Heart right ventricle (tissue), 16 donors: ENCODE measurements at places on chromosomes 7 and 10. TPM values are rescaled to one million over a fixed set of nuclear protein-coding genes. Genes with fewer than 3 reads are reported as not detected.
A peak's percentile ranks its signal among the peaks of the same experiment; 100 is the strongest.

ADIRF gene
- 18.5 TPM for total RNA-seq

GRCh38 chr7:156918635-156919034, 25.7 kb upstream of the LMBR1 start:
- no peak overlapping the region for H3K27ac ChIP-seq
- no peaks in the 10 kb centered on the region for H3K36me3 ChIP-seq
- H3K4me1 ChIP-seq = no peaks in the 10 kb centered on the region

- no peaks in the 10 kb centered on the region for H3K36me3 ChIP-seq
- no peaks in the 10 kb centered on the region for H3K27me3 ChIP-seq
- no peak overlapping the region for H3K27ac ChIP-seq
Observed at GRCh38 chr7:4470246-4470645, 211.8 kb upstream of the FOXK1 start.

DNA sequence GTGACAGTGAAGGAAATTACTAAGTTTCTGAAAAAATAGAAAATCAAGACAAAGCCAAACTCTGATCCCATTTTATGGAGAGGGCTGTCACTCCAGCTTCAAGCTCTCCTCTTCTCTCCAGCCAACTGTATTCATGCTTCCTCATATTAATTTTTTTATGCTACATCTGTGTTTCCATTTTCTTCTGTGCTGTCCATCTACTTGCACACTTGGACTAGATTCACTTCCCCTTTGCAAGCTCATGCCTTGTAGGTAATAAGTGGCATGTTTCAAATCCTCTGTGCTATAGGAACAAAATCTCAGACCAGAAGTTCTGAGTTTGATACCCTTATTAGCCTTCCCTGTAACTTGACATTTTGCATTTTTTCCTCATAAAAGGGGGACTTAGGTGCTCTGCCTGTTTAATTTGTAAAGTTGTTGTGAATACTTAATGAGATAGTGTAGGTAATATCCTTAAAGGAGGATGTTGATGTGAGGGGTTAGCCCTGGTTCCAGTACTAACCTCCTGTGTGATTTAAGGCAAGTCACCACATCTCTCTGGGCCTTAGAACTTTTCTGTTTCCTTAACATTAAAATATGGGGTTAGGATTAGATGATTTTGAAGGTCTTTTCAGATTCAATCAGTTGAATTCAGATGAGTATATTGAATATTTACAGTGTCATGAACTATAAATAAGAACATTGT, 358.8 kb downstream of the BBS9 start:
- H3K27me3 ChIP-seq = no peaks in the 10 kb centered on the region
- no peak for DNase-seq
- no peaks in the 10 kb centered on the region for H3K4me1 ChIP-seq
- H3K27ac ChIP-seq = no peak overlapping the region
- no peak overlapping the region for H3K4me3 ChIP-seq
- H3K36me3 ChIP-seq = no peaks in the 10 kb centered on the region

SPAM1 gene
- total RNA-seq = not detected

DNA sequence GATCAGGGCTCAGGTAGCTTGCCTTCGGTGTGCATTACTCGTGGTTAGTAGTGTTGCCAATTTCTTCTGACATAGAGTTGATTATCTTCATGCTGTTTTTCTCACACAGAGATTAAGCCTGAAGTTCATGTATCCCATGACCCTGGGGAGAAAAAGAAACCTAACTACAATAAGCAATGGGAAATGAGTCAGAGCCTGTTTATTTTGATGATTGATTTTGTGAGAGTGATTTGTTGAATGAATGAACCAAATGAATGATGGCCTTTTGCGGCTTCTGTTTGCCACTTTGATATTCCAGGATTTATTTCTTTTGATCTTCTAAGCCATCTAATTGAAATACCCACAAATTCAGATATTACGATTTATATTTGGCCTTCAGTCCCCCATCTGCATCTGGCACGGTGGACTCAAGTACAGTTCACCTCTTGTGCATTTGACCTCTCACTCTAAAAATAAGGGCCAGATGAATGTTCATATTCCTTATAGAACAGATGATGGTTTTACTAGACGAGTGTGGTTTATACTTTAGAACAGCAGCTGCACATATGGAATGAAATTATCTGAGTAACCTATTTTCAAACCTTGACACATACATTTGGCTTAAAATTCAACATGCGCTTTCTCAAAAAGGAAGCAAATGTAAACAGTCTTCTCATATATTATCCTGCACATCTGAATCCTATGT, 110.7 kb downstream of the PLCE1 start:
- no peak for DNase-seq
- H3K36me3 ChIP-seq = no peaks in the 10 kb centered on the region
- H3K27me3 ChIP-seq = no peaks in the 10 kb centered on the region
- H3K27ac ChIP-seq = no peak overlapping the region
- peaks cover 59% of the 10 kb centered on the region for H3K4me1 ChIP-seq
- H3K4me3 ChIP-seq = no peak overlapping the region

DNA sequence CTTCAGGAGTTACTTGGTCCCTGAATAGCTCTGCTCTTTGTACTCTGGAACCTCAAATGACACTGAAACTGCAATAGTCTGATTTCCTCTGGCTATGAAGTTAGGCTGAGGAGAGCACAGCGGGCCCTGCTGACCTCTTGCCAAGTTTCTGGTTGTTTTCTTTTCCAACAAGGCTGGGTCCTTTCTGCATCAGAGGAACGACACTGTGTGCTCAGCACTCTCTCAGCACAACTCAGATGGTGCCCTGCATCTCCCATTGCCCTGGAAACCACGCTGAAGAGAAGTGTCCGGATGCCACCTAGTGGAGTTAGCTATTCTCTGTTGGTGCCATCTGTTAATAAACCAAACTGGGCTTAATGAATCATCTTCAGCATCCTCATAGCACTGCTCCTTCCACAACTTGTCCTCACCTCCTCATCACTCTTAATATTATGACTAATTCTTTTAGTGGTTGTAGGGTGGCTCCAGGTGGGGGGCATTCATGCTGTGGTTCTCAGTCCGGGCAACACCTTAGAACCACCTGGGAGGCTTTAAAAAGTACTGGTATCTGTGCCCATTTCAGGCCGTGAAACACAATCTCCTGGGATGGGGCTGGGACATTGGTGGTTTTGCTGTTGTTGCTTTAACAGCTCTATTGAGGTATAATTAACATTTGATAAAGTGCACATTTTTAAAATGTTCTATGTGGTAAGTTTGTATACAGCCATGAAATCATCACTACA, 8.2 kb upstream of the EFCAB10 start:
- peak; percentile 38 for DNase-seq
- H3K4me1 ChIP-seq = peaks cover 16% of the 10 kb centered on the region
- H3K36me3 ChIP-seq = no peaks in the 10 kb centered on the region
- H3K27me3 ChIP-seq = no peaks in the 10 kb centered on the region
- no peak overlapping the region for H3K4me3 ChIP-seq

ANKRD2 gene
- 378 TPM for total RNA-seq

GRCh38 chr10:52004342-52004949, 305.1 kb upstream of the CSTF2T start:
- H3K4me1 ChIP-seq = no peaks in the 10 kb centered on the region
- no peak for DNase-seq
- no peak overlapping the region for H3K4me3 ChIP-seq
- no peaks in the 10 kb centered on the region for H3K36me3 ChIP-seq
- H3K27me3 ChIP-seq = no peaks in the 10 kb centered on the region
- no peak overlapping the region for H3K27ac ChIP-seq

GRCh38 chr10:18523025-18523424, 128.4 kb downstream of the NSUN6 start:
- H3K4me3 ChIP-seq = no peak overlapping the region
- DNase-seq = no peak
- H3K27me3 ChIP-seq = no peaks in the 10 kb centered on the region

ELFN1 gene
- 3.4 TPM for total RNA-seq

MMRN2 gene
- total RNA-seq = 43.2 TPM

GRCh38 chr7:154871507-154871906, 131.4 kb downstream of the PAXIP1 start:
- H3K27ac ChIP-seq = no peak overlapping the region
- H3K4me3 ChIP-seq = no peak overlapping the region
- no peaks in the 10 kb centered on the region for H3K36me3 ChIP-seq
- H3K27me3 ChIP-seq = no peaks in the 10 kb centered on the region

- peak within 1 kb of the TSS; percentile 96 for H3K27ac ChIP-seq
- no peaks in the 10 kb centered on the region for H3K27me3 ChIP-seq
- peaks cover 58% of the 10 kb centered on the region for H3K4me1 ChIP-seq
- no peaks in the 10 kb centered on the region for H3K36me3 ChIP-seq
Observed at GRCh38 chr10:95290461-95291364, at the start of gene PDLIM1. Gene PDLIM1, minus strand, starts transcription at chr10:95291003. Its CDS starts 88 bp downstream, at chr10:95290915.

LRRC18 gene
- not detected for total RNA-seq

ADAM8 gene
- total RNA-seq = 1.3 TPM

DNA sequence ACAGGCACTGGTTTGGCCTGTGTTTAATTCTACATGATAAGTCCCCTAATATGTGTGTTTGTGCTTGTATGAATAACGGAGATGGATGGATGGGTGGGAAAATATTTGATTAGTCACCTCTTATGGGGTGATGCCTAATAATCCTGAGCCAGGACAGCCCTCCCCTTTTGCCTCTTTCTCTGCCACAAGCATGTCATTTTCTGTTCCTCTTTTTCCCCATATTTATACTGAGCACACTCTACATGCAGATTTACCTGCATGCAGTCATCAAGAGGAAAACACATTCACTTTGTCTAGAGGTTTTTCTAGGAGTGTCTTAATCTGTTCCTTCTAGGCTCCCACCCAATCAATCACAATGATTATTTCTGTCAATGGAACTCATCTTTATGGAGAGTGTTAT, 111.6 kb upstream of the TBX20 start:
- DNase-seq = no peak
- no peak overlapping the region for H3K4me3 ChIP-seq
- no peaks in the 10 kb centered on the region for H3K4me1 ChIP-seq
- no peaks in the 10 kb centered on the region for H3K27me3 ChIP-seq
- no peak overlapping the region for H3K27ac ChIP-seq

GRCh38 chr10:64076322-64076940, 555.2 kb downstream of the REEP3 start:
- H3K4me3 ChIP-seq = no peak overlapping the region
- DNase-seq = no peak
- H3K27me3 ChIP-seq = no peaks in the 10 kb centered on the region
- no peaks in the 10 kb centered on the region for H3K36me3 ChIP-seq
- H3K4me1 ChIP-seq = no peaks in the 10 kb centered on the region
- H3K27ac ChIP-seq = no peak overlapping the region

WDR86 gene
- 0.39 TPM for total RNA-seq

- no peak overlapping the region for H3K4me3 ChIP-seq
- no peaks in the 10 kb centered on the region for H3K36me3 ChIP-seq
- no peak overlapping the region for H3K27ac ChIP-seq
- no peaks in the 10 kb centered on the region for H3K27me3 ChIP-seq
- no peaks in the 10 kb centered on the region for H3K4me1 ChIP-seq
Observed at GRCh38 chr10:43569681-43570080, 4.7 kb downstream of the ZNF239 start.

IFIT1B gene
- not detected for total RNA-seq

ADCY1 gene
- 3.5 TPM for total RNA-seq

DNA sequence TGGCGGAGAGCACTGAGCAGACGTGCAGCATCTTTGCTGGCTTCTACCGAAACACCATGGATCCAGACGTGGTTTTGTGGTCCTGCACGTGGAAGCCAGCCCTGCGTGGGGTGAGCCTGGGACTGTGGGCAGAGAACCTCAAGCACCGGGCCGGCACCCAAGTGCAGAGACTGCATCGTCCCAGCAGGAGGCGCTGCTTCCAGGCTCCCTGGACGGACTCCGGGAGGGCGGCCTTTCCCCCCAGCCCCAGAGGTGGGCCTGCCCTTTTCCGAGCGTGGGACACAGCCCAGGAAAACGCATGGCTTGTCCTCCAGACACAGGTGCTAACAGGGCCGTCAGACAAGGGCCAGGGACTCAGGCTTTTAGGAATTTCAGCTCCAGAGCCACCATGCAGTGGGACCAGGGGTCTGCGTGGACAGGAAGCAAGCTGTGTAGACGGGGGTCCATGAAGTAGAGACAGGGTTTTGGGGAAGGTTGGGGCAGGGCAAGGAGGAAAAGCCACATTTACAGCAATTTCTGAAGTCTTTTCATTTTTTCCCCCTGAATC, 303.9 kb downstream of the WDR37 start:
- no peaks in the 10 kb centered on the region for H3K4me1 ChIP-seq
- H3K27me3 ChIP-seq = peaks cover 51% of the 10 kb centered on the region
- no peak for DNase-seq
- H3K4me3 ChIP-seq = no peak overlapping the region
- H3K27ac ChIP-seq = no peak overlapping the region
- no peaks in the 10 kb centered on the region for H3K36me3 ChIP-seq

ZNF32 gene
- 42.9 TPM for total RNA-seq

DNA sequence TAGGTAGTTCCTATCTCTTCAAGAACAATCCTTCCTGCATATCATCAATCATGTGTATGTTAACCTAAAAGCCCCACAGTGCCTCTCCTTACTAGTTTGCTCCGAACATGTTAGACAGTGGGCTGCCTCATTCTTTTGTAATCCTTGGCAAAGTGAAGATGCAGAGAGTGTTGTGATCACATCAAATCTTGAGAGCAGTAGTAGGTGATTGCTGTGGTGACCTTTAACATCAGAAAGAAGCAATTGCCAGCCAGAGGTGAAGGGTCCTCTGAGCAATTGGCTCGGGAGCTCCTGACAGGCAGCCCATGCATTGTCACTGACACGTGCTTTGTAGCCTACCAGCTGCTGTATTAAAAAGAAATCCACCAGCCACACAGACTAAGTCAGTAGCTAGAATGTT, 19.6 kb upstream of the GSTK1 start:
- H3K4me1 ChIP-seq = peaks cover 9% of the 10 kb centered on the region
- no peak overlapping the region for H3K4me3 ChIP-seq
- H3K27ac ChIP-seq = no peak overlapping the region
- no peak for DNase-seq

DNA sequence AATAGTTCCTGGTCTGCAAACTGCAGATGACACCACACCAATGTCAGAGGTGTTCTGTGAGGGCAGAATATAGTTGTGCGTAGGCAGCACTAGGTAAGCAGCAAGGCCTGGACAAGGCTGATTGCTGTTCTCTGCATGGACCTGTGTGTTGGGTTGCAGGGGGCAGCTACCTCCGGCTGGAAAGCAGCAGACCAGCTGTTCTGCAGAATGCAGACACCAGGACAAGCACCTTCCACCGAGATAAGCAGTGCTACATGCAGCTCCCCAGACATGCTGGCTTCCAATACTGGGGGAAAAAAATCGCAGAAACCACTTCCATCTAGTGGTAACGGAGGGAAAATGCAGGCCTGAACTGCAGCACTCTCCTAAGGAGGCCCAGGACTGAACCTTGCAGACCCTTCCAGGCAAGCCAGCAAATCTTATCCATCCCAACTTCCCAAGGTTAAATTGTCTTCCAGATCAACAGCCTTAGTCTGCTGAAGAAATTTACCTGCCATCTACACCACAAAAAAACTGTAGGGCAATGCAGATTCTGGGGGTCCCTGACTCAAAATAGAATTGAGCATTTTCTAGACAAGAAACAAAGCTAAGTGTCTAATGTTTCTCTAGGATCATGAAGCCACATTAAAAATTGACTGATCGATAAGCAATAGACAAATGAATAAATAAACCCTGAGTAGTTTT, 50.5 kb upstream of the COBL start:
- DNase-seq = no peak
- no peak overlapping the region for H3K4me3 ChIP-seq
- no peak overlapping the region for H3K27ac ChIP-seq
- no peaks in the 10 kb centered on the region for H3K4me1 ChIP-seq

- DNase-seq = no peak
- H3K27ac ChIP-seq = no peak overlapping the region
- no peak overlapping the region for H3K4me3 ChIP-seq
- no peaks in the 10 kb centered on the region for H3K36me3 ChIP-seq
- no peaks in the 10 kb centered on the region for H3K4me1 ChIP-seq
Observed at GRCh38 chr7:91064938-91065337, 199.3 kb upstream of the FZD1 start.

UNC5B gene
- 12.0 TPM for total RNA-seq
